ENCODE measurements at places on chromosomes 6 and 20.

DNA sequence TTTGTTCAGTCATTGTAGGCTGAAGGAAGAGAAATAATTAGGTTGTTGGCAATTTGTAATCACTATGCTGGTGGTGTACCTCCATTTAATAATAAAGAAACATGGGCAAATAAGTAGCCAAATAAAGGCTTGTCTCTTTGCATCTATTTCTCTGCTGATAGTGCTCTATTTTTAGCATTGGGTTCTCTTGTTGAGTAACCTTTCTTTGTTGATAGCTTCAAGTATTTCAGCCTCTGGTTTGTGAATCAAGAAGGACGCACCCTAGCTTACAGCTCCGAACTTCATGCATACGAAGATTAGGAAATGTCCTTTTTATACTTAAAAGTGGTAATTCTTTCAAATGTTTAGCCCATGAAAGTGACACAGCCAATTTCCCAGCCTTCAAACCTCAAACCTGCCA lies 2.6 kb downstream of the PPP1R14C start:
- no peak for DNase-seq

DNA sequence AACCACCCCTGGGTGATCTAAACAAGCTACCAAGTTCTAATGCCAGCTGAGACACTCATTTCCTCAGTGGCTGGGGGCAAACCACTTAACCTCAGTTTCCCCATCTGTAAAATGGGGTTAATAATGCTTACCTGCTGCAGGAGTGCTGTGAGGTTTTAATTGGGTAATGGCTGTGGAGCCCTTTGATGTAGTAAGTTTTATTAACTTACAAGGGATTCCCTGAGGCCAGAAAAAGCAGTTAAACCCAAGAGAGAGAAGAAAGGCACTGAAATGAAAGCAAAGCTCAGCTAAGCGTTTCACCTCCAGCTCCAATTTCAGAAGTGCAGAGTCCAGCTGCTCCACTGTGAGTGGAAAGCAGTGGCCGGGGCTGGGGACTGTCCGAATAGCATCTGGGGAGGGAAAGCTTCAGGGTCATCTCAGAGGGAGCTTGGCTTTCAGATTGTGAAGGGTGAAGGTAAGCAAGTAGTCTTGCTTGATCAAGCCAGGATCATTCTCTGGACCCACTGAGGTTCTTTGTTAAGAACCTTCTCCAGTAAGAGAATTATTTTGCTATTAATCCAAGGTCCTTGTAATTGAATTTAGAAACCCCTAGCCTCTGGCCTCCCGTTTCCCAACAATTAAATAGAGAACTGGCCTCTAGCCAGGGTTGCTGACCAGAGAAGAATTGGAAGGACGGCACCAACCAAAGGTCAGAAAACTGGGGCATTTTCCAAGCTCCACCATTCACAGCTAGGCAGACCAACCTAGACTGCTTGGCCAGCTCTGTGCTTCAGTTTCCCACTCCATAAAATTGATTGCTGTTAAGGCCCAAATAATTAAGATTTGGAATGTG lies 20.9 kb upstream of the TCP11 start:
- DNase-seq: no peak

DNA sequence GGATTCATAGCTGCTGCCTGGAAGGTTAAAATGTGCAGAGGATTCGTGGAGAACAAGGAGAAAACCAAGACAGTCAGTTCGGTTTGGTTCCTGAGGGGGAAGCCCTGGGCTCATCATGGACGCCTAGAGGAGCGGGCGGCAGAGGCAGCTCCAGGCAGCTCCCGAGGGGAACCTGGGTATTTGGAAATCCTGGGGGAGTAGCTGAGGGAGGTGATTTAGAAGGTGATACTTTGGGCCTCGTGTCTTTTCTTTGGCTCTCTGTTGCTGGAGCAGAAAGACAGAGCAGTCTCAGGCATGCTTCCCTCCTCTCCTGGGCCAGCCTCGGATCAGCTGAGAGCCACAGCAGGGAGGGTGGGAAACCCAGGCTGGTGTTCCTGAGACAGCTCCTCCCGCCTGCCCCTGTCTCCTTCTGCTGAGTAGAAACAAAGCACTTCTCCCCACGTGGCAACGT lies 139.5 kb downstream of the DLL1 start:
- DNase-seq: no peak

DNA sequence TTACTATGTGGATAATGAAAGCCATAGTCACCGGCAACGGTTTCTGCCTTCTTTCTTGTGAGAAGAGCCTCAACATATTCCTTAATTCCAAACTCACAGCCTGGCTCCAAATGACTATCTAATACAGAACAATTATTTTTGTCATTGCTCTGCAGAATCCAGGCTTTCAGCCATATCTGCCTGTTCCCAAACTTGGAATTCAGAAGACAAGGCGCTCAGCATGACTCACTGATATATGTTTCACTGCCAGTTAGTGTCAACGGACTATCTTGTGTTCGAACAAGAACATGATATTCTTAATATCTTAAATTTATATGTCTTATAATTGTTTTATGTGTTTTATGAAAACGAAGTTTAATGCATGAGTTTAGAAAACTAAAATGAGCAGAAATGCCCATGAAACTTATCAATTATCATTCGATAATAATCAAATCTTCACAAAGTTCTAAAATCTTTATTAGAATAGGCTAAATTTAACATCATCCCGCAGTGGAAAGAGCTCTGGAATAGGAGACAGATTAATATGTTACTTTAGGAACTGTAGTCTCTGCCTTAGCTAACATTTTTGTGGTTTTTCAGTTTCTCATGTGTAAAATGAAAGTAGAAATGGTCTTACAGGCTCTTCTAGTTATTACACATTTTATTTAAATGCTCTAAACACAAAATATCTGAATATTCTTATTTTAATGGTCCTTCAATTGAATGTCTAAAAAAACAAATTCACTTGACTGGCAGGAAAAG lies 669.3 kb upstream of the GJE1 start:
- no peak for DNase-seq

DNA sequence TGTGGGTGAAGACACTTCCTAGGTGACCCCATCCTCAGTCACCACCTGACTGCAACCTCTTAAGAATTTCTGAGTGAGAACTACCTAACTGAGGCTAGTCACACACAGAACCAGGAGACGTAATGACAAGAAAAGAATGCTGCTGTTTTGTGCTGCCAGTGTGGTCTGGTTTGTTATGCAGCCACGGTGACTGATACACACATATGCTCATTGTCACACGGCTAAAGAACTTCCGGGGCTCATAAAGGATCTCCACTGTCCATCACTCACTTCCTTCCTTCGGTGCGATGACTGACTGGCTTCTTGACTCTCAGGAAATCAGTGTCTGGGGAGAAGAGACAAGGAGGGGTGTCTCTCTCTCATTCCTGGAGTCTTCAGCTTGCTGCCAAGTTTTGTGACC lies 88.0 kb downstream of the SLC24A3 start:
- DNase-seq: no peak

- DNase-seq: no peak
These were observed 6.8 kb downstream of the ABCF1 start for GRCh38 chr6:30578051-30578450.

- no peak for DNase-seq
These were observed 292.9 kb upstream of the ZFP64 start for GRCh38 chr20:52484438-52484837.

GRCh38 chr6:41080621-41081020 lies 7.8 kb downstream of the NFYA start:
- DNase-seq: peak; percentile 43

DNA sequence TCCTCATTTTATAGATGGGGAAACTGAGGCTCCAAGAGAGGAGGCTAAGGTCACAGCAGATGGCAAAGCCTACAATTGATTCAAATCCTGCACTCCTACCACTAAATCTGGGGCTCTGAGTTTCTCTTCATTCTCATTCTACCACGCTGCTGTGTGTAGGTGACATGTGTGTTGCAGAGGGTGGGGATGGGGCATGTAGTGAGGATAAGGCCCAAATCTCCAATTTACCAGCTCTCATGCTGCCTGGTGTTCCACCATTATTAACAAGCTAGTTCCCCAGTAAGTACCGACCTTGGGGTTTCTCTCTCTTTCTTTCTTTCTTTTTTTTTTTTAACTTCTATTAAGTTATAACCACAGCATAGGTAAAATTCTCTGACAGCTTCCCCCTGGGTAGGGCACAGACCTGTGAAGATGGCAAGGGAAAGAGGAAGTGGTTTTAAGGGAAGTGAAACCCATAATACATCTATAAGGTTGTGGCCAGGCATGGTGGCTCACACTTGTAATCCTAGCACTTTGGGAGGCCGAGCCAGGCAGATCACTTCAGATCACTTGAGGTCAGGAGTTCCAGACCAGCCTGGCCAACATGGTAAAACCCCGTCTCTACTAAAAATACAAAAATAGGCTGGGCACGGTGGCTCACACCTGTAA lies 13.0 kb upstream of the MATN4 start:
- peak; percentile 69 for DNase-seq

GRCh38 chr20:44596876-44597275 lies 14.5 kb downstream of the PKIG start:
- DNase-seq: no peak

DNA sequence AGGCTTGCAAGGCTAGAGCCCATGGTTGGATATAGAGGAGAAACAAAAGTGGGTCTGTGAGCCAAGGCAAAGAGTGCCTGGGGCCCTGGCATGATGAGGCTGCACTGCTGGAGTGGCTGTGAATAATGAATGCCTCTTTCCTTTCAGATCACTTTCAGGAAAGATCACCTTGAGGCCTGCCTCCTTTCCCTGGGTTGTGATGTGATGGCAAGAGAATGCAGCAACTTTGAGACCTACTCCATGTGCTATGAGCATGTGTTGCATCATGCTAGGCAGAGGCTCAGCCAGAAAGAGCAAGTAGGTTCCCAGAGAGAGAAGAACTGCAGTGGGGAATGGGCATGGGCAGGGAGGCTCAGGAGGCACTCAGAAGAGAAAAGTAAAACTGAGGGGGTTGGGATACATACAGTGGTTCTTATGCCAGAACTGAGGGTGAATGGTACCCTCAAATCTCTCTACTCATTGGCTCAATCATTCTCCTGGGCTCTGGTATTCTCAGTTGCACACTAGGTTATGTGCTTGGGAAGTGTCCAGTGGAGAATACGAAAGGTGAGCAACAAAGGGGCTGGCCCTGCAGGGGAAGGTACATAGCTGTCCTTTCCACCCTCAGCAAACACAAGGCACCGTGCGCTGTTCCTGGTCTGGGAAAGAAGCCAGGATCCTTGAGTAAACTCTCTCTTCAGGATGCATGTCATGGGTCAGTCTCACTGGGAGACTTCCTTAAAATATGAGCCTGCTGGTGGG lies 45.9 kb downstream of the CD164 start:
- no peak for DNase-seq

DNA sequence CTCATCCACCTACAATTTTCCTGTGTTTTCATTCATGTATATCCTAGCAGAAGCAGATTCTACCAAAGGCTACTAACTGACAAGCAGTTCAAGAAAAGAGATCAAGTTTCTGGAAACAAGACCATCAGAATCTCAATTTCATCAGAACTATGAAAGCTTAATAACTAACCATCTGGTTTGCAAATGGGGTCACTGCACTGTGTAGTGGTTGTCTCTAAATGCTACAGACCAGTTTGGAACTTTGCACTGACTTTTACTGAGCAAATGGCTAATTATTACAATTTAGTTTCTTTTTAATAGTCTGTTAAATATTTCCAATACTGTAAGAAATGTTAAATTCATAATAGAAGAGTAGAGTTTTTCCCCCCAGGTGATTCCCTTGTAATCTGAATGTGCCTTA lies 64.5 kb downstream of the REPS1 start:
- no peak for DNase-seq

Data from CD4-positive, alpha-beta T cell treated with Interleukin-4 for 1 hour (primary cell).